ENCODE measurements at places on chromosomes 1 and 21.

DNA sequence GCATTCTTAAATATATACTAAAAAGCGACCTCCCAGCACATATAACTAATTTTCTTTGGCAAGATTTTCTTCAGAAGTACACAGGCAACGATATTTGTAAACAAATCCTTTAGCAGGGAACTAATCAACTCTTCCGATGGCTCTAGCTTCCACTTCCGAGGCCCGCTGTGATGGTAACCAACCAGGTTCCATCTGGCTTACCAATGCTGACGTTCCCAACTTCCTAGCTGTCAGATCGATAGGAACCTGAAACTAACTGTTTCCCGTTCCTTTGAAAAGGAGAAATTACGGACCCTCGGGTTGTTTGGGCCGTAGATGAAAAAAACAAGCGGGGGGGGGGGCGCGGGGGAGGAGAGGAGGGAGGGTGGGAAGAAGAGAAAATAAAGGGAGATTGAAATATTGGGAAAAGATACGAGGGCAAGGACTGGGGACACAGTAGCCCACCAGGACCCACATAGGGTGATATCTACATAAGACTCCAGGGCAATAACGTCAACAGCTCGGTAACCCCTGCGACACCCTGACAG is 513 bp downstream of the GTF2B start:
- DNase-seq: no peak

DNA sequence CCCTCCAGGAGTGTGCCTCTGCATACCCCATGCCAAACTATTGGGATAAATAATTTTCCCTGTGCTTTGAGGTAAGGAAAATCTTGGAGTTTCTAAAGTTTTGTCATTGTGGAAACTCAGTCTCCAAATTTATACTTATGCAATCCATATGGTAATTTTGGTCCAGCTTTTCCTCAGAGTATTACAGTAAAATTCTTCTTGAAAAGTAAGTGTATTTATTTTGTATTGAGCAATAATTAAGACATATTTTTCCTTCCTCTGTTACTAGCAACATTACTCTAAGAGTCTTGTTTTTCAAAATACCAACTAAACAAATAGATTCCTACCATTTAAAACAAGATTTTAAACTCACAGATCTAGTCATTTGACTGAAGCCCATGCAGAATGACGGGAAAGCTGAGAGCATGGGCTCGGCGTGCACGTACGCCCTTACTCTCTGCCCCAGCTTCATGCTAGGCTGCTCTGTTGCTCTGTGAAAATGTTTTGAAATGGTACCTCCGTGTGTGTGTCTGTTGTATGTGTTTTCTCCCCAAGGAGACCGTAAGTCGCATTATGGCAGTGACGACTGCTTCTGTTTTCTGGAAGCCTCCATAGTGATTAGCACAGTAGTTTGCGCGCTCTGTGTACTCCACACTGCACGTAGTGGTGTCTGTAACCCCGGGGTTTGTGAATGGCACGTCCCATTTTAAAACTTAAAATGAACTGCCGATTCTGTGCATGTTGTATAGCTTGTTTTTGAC is 165.3 kb downstream of the SDCCAG8 start:
- DNase-seq: no peak

DNA sequence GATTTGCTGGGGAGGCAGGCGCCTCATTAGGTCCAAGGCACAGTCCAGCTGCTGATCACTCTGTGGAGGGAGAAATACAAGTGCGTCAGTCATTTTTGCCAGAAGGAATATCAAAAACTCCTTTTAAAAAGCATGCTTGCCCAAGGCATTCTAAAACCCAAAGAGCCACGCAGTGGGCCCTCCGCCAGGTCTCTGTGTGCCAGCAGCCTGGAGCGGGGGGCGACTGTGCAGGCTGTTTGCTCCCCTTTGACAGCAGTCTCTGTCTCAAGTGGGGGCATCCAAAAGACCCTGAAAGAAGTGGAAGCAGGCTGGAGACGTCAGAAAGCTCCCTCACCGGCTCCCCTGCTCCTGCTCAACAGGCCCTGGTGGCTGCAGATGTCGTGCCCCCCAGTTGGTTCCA is 65.6 kb downstream of the CAPZB start:
- DNase-seq: no peak

- DNase-seq: no peak
Measured at GRCh38 chr1:237717106-237717505, 173.6 kb downstream of the ZP4 start.

- no peak for DNase-seq
Measured at GRCh38 chr21:40080385-40080784, 213.1 kb downstream of the PCP4 start.

DNA sequence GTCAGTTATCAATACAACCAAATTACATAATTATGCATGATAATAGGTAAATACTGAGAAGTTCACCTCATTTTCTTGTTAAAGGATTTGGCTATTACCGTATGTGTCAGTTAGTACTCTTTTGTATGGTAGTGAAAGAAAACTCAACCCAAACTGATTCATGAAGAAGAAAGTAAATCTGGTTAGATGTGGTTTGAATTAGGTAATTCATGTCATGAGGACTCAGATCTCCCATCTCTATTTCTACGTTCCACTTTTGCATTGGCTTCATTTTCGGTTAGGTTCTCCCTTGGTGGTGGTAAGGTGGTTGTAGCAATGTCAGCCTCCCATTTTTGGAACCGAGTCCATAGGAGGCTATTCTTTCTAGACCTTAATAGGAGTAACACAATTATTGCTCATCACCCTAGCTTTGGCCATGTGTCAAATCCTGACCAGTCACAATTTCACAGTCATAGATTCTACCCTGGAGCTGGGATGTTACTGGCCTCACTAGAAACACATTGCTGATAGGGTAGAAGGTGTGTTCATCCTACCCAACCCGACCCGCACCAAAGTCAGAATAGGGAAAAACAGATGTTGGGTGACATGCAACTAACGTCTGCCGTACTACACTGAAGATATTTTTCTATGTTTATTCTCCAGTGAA is 97.6 kb downstream of the OSBPL9 start:
- no peak for DNase-seq

GRCh38 chr1:96596226-96596922 is 125.2 kb upstream of the PTBP2 start:
- no peak for DNase-seq

DNA sequence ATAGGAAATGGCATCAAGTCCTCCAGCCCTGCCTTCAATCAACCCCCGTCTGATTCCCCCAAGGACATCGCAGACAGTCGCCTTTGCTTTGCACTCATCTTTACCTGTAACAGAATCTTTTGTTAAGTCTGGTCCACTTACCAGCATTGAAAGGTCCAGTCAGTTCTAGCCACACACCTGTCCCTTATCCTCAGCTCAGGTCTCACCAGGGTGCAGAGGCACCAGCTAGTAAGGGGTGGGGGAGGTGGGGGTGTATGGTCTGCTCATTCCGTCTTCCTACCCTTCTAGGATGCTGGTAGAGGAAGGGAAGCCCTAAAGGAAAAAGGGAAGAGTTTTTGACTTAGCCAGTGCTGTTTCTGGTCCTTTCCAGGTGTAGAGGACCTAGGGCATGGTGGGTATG is 427.7 kb downstream of the MATN1 start:
- no peak for DNase-seq

DNA sequence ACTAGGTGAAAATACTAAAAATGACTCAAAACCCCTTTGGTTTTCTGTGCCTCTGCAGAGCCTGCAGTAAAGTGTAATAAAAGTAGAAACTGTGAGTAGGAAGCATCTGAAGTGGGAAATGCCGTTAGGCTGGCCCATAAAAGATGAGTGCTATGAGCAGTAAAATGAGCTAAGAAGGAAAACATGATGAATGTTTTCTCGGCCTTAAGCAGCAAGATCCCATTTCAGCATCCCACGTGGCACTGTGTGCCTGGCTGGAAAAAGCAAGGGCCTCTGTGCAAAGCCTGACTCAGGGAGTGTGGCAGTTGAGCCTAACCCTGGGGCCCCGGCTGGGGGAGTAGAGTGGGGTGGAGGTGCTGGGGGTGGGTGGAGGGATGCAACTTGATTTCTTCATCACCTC is 109.5 kb downstream of the TBX15 start:
- no peak for DNase-seq

DNA sequence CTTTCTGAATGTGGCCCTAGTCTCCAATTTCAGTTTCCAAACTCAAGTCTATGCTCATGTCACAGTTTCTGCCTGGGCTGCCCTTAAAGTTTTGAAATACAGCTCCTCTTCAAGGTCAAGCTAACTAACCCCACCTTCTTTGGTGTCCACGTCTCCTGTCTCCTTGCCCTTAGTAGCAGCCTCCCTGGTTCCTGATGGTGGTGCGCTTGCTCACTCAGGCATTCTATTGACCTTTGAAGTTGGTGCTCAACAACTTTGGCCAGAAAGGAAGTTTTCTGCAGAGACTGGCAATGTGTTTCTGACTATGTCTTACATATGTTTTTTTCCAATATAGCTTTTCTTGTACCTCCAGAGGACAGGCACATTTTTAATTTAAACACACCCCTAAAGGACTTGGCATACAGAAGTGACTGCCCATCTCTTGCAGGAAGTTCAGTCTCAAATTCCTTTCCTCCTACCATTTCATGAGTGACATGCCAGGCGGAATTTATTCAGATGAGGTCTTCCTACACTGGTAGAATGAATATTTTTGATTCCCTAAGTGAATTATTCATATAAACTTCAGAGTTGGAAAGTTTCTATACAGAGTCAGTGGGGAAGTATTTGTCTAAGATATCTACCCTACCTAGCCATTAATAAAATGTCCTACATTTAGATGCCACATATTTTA is 364.3 kb upstream of the USP24 start:
- no peak for DNase-seq

DNA sequence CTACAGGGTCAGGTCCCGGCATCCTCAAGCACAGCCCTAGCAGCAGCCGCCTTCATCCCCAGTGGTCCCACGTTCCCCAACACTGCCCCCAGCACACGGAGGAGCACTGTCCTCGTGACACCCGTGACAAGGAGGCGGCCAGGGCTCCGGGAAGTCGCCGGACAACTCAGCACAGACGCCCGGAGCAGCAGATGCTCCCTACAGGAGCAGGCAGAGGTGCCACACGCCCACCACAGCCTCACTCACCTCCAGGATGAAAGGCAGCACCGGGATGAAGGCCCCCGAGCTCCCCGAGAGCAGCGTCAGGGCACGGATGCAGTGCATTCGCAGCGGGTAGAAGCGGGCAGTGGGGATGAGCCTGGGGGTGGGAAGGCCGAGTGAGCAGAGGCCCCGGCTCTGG is 8.2 kb downstream of the NOC2L start:
- no peak for DNase-seq

- DNase-seq: no peak
Measured at GRCh38 chr1:118948846-118949245, 39.3 kb downstream of the TBX15 start.

DNA sequence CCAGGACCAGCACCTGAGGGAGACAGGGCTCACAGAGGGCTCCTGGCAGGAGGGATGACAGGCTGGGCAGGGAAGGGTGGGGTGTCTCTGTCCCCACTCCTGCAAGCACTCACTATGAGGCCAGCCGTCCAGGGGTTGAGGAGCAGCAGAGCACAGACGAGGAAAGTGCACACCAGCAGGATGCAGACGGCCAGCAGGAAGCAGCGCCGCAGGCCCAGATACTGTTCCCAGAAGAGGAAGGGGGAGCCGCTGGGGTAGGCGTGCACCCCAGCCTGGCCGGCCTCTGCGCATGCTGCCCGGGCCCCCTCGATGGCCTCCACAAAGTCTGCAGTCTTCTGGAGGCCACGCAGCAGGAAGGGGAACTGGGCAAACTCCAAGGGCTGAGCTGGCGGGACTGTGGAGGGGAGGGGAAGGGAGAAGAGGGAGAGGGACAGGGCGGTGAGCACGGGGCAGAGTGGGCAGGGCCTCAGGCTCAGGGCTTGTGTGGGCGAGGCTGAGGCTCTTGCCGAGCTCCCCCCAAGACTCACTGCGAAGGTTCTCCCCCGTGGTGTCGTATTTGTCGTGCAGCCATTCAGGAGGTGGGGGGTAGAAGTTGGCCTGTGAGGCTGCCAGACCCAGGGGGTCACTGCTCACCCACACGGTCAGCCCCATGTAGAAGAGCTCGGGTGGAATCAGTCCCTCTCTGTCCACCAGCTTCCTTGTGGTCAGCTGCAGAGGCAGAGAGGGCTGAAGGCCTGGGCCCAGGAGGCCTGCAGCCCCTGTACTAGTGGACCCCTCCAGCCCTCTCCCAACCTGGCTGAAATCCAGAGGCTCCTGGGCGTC is 16.5 kb downstream of the PTCH2 start:
- no peak for DNase-seq

DNA sequence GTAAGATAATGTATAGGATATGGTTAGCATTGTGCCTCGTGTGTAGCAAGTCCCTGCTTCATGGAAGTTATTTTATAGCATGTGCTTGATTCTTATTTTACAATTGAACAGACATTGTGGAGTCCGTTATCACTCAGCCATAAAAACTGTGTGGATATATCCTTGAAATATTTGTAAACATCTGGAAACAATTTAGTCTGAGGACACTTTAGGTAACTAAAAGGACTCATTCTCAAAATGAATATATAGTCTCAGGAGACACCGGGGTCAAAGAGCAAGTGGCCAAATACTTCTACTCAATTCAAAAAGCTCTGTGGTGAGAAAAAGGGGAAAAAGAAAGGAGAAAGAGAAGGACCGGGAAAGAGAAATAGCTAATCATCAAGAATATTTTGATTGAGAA is 23.7 kb downstream of the PRRX1 start:
- no peak for DNase-seq

DNA sequence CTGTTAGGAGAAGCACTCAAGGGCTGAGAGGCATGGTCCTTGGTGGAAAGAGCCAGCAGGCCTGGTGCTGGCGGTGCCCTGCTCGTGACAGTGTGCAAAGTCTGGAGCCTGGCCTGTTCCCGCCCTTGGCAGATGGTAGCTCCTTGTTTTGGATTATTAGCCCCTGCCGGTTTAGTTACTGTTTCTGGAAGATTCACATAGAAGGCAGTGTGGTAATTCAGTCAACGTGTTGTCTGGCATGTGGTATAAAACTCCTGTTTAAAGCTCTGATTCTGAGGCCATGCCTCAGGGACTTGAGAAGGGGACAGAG is 6.8 kb downstream of the PKNOX1 start:
- DNase-seq: no peak

DNA sequence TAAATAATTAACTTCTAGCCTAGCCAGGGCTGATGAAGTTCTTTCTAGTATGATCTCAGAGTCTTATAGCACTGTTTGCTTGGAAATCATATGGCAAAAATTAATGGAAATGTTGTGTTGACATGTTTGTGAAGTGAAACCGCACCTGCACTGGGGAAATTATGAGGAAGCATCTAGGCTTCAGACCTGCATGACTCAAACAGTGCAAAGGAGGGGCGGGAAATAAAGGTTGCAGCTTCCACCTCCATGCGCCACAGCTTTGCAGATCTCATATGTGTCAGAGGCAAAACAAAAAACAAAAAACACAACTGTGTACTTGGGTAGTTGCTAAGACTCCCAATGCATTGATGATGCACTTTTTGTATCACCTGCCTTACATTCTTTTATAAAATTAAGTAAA is 1080.6 kb downstream of the PLA2G4A start:
- DNase-seq: no peak

- no peak for DNase-seq
Measured at GRCh38 chr1:181789395-181789794, 272.1 kb downstream of the ZNF648 start.

- DNase-seq: no peak
Measured at GRCh38 chr1:57586842-57587241, 163.0 kb upstream of the DAB1 start.

Data from LNCaP clone FGC (cell line).